ENCODE measurements at places on chromosomes 3 and 15.

- DNase-seq = no peak
Measured at GRCh38 chr3:83807511-83807910, 1151.3 kb upstream of the CADM2 start.

DNA sequence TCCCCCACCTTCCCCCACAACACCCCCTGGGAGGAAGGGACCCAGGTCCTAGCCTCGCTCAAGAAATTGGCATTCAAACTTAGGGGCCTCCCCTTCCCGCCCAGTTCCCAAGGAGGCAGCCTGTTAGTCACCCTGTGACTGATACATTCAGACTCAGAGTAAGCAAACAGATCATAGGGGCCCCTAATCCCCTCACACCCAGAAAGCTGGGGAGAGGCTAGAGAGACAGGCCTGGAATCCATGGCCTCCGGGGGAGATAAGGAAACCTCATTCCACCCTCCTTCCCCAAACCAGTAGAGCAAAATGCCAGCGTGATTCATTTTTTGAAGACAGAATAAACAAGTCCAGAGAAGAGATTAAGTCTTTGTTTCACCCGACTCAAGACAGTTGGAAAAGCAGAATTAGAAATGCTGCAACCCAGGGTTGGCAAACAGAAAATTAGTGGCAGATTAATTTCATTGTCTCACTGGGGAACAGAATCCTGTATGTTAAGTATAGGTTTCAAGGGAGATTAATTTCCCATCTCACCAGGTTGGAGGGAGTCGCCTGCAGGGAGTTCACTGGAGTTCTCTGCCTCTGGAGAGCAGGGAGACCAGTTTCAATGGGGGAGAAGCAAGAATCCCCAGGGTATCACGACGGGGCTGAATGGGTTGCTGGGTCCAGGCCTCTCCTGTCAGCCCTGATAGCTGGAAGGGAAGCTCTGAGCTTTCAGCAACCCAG, 268.3 kb downstream of the UACA start:
- DNase-seq = peak; percentile 37

- no peak for DNase-seq
Measured at GRCh38 chr15:94205366-94205765, 26.0 kb upstream of the MCTP2 start.

DNA sequence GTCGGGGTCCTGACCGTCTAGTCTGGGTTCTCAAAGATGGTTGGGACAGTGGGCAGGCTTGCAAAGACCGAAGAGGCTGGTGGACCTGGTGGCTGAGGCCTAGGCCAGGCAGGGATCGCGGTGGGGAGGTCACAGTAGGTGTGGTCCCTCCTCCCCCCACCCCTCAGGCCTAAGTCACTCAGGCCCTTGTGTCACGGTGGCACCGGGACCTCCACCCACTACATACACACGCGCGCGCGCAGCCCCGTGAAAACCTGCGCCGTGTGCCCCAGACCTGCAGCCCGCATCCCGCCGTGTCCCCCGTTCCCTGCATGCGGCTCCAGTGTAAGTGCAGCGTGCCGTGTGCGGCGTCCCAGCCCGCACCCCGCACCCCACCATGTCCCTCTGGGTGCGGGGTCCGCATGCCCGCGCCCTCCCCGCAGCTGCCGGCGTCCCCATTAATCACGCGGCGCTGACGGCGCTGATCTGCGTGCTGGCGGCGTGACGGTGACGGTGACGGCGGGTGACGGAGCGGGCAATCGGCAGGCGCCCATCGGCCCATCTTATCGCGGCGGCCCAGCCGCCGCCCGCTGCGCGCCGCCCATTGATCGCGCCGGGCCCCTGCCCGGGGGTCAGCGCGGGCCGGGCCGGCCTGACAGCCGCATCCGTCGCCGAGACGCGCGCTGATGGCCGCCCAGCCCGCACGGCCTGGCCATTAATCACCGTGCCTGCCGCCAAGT, 24.4 kb downstream of the SEC61A1 start:
- DNase-seq = peak; percentile 17

GRCh38 chr3:15693355-15693754, 91.8 kb downstream of the BTD start:
- no peak for DNase-seq

DNA sequence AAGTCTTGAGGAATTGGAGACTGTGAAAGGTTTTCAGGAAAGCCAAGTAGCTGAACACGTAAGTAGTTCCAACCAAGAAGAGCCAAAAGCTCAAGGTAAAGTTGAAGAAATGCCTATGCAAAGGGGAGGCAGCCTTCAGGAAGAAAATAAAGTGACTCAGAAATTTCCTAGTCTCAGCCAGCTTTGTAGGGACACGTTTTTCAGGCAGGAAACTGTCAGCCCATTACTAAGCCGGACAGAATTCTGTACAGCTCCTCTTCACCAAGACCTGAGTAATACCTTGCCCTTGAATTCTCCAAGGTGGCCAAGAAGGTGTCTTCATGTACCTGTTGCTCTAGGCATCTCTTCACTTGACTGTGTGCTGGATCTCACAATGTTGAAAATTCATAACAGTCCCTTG, 48.6 kb downstream of the CDAN1 start:
- no peak for DNase-seq

DNA sequence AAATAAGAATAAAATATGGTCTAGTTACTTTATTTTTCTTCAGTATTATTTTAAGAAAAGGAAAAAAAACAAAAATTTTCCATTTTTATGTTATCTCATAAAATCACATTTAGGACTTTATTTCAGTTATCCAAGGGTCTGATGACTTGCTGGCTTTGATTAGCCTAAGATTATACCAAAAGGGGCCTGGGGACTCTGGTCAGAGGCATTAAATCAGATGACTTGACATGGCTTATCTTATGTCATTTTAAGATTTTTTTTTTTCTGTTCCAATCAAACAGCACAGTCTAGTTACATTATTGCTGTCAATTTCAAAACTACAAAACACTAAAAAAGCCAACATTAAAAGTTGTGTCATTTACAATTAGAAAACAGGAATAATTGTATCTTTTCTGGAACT, 725.4 kb upstream of the NR2F2 start:
- no peak for DNase-seq

GRCh38 chr15:85607141-85607806, 187.5 kb downstream of the KLHL25 start:
- DNase-seq = no peak

GRCh38 chr15:56893364-56893678, 25.1 kb upstream of the TCF12 start:
- DNase-seq = no peak

- no peak for DNase-seq
Measured at GRCh38 chr3:24523988-24524727, 29.5 kb upstream of the THRB start.

DNA sequence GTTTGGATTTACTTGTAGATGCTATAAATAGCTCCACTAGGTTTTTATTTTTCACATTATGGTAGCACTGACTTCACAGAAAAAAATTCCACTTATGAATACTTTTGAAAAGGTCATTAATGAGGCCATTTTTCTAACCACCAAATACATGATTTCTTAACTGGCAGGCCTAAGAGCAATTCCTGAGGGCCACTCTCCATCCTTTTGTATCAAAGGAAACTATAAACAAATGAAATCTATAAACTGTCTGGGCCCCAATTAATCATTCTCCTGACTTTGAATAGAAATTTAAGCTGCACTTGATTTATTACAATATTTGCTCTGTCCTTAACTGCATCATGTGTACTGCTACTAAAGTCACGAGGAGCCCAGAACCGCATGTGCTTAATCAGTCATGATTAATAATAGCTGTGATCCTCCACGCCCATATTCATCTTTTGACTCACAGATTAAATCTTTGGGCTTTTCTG, 25.1 kb upstream of the MTMR10 start:
- no peak for DNase-seq

- no peak for DNase-seq
Measured at GRCh38 chr3:61685755-61686154, 124.4 kb downstream of the PTPRG start.

DNA sequence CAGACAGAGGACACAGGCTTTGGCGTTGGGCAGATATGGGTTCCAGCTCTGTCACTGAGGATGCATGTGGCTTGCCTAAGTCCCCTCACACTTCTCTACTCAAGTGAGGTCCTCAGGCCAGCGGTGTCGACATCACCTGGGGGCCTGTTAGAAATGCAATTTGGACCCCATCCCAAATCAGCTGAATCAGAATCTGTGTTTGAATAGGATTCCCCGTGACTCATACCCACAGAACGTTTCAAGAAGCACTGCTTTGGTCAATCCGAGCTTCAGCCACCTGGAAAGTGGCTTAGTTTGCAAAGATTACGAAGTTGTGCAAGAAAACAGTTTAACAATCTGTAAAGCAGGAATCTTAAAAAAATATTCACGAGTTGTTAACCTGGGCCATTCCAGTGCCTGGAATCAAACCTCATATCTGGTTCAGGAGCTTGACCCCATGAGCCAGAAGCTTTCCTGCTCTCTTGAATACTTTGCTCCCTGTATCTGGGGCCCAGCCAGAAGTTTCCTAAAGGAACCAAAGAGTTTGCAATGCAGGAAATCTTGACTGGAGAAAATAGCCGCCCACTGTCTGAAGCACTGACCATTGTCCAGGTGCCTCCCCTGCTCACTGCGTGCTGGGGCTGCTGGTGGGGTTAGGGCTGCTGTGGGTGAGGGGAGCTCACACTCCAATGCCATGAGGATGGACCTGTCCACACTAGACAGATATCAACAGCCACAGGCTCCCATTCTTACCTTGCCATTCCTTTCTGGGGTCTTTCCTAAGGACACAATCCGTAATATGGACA, 208.5 kb upstream of the LINGO1 start:
- DNase-seq = no peak

DNA sequence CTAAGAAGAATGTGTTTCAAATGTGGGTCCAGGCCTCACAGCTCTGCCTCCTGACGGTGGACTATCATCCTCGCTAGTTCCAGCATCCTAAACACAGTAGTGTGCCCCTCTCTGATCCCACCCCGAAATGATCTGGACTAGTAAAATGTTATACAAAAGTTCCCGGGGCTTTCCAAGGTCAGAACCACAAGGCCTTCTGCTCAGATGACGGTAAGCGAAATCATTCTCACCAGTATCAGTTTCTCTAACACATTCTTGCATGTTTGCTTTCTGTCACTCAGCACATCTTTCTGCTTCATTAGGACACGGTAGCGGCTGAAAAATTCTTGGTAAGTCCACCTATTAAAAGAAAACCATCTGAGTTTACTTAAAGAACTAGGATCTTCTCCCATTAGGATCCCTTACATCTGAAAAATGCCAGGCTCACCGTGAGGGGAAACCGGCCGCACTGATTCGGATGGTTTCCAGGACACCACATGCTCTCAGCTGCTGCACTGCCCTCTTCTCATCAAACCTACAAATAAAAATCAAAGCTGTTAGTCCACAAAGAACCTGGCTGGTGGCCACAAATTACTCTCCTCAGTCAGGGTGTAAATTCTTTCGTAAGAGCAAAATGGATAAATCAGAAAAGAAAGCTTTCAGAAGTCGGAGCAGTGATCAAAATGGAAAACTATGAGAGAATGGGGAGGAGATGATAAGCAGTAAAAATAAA, 83.9 kb upstream of the MYO5C start:
- no peak for DNase-seq

DNA sequence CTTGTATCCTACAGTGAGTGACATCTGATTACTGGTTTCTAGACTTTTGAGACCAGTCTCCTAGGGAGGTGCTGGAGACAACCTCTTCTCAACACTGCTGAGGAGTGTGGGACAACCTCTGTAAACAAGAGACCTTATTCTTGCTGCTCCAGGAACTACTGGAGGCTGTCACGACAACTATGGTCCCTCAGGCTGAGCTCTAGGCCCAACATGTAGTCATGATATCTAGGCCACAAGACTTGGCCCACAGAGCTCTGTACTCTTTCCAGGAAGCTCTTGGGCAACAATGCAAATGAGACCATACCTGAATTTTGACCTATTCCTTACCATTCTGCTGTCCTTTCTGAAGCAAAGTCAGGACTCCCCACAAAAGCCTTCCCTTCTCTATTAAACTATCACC, 24.3 kb upstream of the HEG1 start:
- no peak for DNase-seq

GRCh38 chr3:160931474-160931873, 173.7 kb downstream of the B3GALNT1 start:
- no peak for DNase-seq

- no peak for DNase-seq
Measured at GRCh38 chr15:64092864-64093626, 593 bp downstream of the CIAO2A start.

- DNase-seq = no peak
Measured at GRCh38 chr3:42014921-42015533, 53.1 kb upstream of the ULK4 start.
